Activated CD8-positive, alpha-beta T cell treated with anti-CD3 and anti-CD28 coated beads, Interleukin-2, amount 10 ng/mL, durations not matched to agents 7 days and 5 days (primary cell): ENCODE measurements at places on chromosomes 7 and 10.

- H3K4me1 ChIP-seq = no peaks in the 10 kb centered on the region
- no peak overlapping the region for H3K4me3 ChIP-seq
- no peaks in the 10 kb centered on the region for H3K36me3 ChIP-seq
- DNase-seq = no peak
These were observed 514.4 kb downstream of the INHBA start for GRCh38 chr7:41188163-41189130.

- peaks cover 20% of the 10 kb centered on the region for H3K4me1 ChIP-seq
- peak overlapping the region; percentile 79 for H3K4me3 ChIP-seq
- DNase-seq = peak; percentile 67
These were observed 1.7 kb downstream of the SFXN3 start for GRCh38 chr10:101032637-101033224.

DNA sequence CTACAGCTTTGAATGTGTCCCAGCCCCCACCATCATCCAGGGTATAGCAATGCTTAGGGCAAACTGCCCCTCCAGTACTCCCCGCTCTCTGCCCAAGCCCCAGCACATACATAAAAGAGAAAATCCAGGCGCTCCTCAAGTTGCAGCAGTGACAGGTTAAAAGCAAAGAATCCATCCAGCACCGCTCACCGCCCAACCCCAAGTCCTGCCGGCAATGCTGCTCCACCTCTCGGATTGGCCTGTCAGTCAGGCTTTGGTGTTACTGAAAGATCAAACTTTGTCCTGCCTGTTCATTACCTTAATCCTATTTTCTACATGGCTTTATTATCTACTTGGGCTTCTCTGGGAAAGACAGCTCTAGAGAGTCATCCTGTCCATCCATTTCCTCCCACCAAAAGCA lies 31.9 kb downstream of the DPCD start:
- no peaks in the 10 kb centered on the region for H3K27me3 ChIP-seq
- no peak for DNase-seq
- H3K36me3 ChIP-seq = peaks cover 21% of the 10 kb centered on the region
- no peak overlapping the region for H3K4me3 ChIP-seq
- no peaks in the 10 kb centered on the region for H3K4me1 ChIP-seq

DNA sequence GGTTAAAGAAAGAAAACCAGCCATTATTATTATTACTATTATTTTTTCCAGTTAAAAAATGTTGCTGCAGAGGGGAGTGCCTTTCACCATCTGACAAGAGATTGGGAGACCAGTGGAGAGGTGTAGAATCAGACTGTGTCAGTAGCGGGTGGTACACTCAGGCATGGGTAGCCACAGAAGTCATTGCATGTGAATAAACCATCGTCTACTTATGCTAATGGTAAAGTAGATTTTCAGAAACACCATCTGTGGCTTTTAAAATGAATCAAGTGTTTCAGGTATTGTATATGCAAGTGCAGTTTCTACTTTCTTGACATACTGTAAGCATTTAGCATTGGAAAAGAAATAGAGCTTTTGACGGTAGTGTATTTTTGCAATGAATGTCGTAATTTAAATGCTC lies 131.5 kb upstream of the SP8 start:
- no peaks in the 10 kb centered on the region for H3K27me3 ChIP-seq
- no peak overlapping the region for H3K4me3 ChIP-seq
- no peaks in the 10 kb centered on the region for H3K36me3 ChIP-seq
- no peaks in the 10 kb centered on the region for H3K4me1 ChIP-seq
- H3K27ac ChIP-seq = no peak overlapping the region

GRCh38 chr7:92737706-92738105 lies 98.7 kb downstream of the CDK6 start:
- DNase-seq = no peak
- peaks cover 39% of the 10 kb centered on the region for H3K4me1 ChIP-seq
- peaks cover 56% of the 10 kb centered on the region for H3K36me3 ChIP-seq
- no peaks in the 10 kb centered on the region for H3K27me3 ChIP-seq
- H3K4me3 ChIP-seq = no peak overlapping the region
